ENCODE measurements at places on chromosomes 12 and 14. TPM values are rescaled to one million over a fixed set of nuclear protein-coding genes. Genes with fewer than 3 reads are reported as not detected.

Gene TGFB3
- total RNA-seq: 11.3 TPM

Gene OTUB2
- total RNA-seq: 3.2 TPM

Gene STRN3
- total RNA-seq: 24.6 TPM

Gene NOC4L
- total RNA-seq: 24.2 TPM

Gene KIF26A
- total RNA-seq: 1.2 TPM

Gene DBX2
- total RNA-seq: not detected

Gene MIP
- not detected for total RNA-seq

Gene CABP1
- 0.88 TPM for total RNA-seq

Gene PSMC1
- 130 TPM for total RNA-seq

Gene BMP4
- total RNA-seq: 14.6 TPM

Gene TMBIM6
- 327 TPM for total RNA-seq

Gene KIF5A
- total RNA-seq: 0.91 TPM

Gene SLC2A13
- 27.4 TPM for total RNA-seq

Gene CCDC175
- total RNA-seq: not detected

Gene GALNT8
- under 0.01 TPM for total RNA-seq

Gene NUBPL
- 12.2 TPM for total RNA-seq

Gene GDF11
- total RNA-seq: 9.7 TPM

Gene ZBTB25
- total RNA-seq: 3.6 TPM

Gene LTBP2
- 110 TPM for total RNA-seq

Gene ARID4A
- 3.0 TPM for total RNA-seq

Gene APOF
- not detected for total RNA-seq

Gene MCRS1
- 68.9 TPM for total RNA-seq

Gene GUCY2C
- not detected for total RNA-seq

Gene EPYC
- not detected for total RNA-seq

Gene ZDHHC22
- total RNA-seq: not detected

Gene ABCC9
- total RNA-seq: 1.6 TPM

Gene BMAL2
- 18.6 TPM for total RNA-seq

Gene TMTC1
- total RNA-seq: 30.9 TPM

Gene GPN3
- total RNA-seq: 24.7 TPM

Gene BTBD7
- total RNA-seq: 12.9 TPM

Gene OR6C2
- not detected for total RNA-seq

Gene BICDL1
- under 0.01 TPM for total RNA-seq

Gene SDR9C7
- total RNA-seq: not detected

Gene HOXC11
- total RNA-seq: not detected

Gene P2RX2
- total RNA-seq: not detected

Gene GOLT1B
- 64.6 TPM for total RNA-seq

Gene USP44
- 1.8 TPM for total RNA-seq

Gene GYS2
- total RNA-seq: not detected

Gene TAS2R9
- total RNA-seq: not detected

Gene PLEK2
- 5.0 TPM for total RNA-seq

Gene HOXC13
- not detected for total RNA-seq

Gene RAPGEF3
- total RNA-seq: 0.72 TPM

Gene SLC17A8
- total RNA-seq: not detected

Gene PPP2R5E
- 17.6 TPM for total RNA-seq
